Mesothelial cell of epicardium (in vitro differentiated cells): ENCODE measurements at places on chromosomes 3 and 15. TPM values are rescaled to one million over a fixed set of nuclear protein-coding genes. Genes with fewer than 3 reads are reported as not detected.

Gene IDH2
- 126 to 132 TPM (median 127 TPM) in 3 replicates for total RNA-seq

Gene ITIH1
- total RNA-seq, result not detected in 3 replicates

Gene KBTBD8
- 1.4 to 2.7 TPM (median 1.5 TPM) in 3 replicates for total RNA-seq

Gene TMEM207
- not detected in 3 replicates for total RNA-seq

GRCh38 chr3:33544126-33544525, 103.9 kb upstream of the UBP1 start:
- H3K4me3 ChIP-seq, result no peak overlapping the region
- H3K27me3 ChIP-seq, result no peaks in the 10 kb centered on the region

- H3K36me3 ChIP-seq, result no peaks in the 10 kb centered on the region
- no peaks in the 10 kb centered on the region for H3K27me3 ChIP-seq
- peak overlapping the region; percentile 31 for H3K27ac ChIP-seq
- no peak overlapping the region for H3K4me3 ChIP-seq
- peaks cover 39% of the 10 kb centered on the region for H3K4me1 ChIP-seq
Observed at GRCh38 chr3:64995857-64996551, 308.2 kb upstream of the ADAMTS9 start.

DNA sequence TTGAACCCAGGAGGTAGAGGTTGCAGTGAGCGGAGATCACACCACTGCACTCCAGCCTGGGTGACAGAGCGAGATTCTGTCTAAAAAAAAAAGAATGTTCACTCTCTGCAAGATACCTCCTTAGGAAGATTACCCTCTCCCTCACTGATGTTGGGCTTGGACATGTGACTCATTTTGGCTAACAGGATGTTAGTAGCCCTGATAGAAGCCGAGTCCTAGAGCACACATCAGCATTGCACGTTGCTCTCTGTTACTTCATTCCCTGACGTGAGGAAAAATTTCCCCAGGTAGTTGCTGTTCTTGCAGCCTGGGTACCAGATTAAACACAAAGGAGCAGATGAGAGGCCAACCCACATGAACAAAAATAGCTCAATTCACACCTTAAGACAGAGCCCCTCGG, 78.1 kb upstream of the PRICKLE2 start:
- H3K27me3 ChIP-seq, result no peaks in the 10 kb centered on the region
- no peak for DNase-seq
- no peak overlapping the region for H3K4me3 ChIP-seq
- no peaks in the 10 kb centered on the region for H3K4me1 ChIP-seq

- H3K4me3 ChIP-seq, result no peak overlapping the region
- H3K4me1 ChIP-seq, result no peaks in the 10 kb centered on the region
- no peak overlapping the region for H3K27ac ChIP-seq
- no peak for DNase-seq
Observed at GRCh38 chr3:18951333-18951732, 197.0 kb upstream of the KCNH8 start.

DNA sequence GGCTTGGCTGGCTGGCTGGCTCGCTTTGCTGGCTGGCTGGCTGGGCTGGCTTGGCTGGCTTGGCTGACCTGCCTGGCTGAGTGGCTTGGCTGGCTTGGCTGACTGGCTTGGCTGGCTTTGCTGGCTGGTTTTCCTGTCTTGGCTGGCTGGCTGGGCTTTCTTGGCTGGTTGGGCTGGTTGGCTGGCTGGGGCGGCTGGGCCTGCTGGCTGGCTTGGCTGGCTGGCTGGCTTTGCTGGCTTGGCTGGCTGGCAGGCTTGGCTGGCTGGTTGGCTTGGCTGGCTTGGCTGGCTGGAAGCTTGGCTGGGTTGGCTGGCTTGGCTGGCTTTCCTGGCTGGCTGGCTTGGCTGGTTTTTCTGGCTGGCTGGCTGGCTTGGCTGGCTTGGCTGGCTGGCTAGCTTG, 435.6 kb downstream of the GOLGA6L6 start:
- DNase-seq, result no peak
- no peaks in the 10 kb centered on the region for H3K27me3 ChIP-seq
- H3K27ac ChIP-seq, result no peak overlapping the region
- no peak overlapping the region for H3K4me3 ChIP-seq

DNA sequence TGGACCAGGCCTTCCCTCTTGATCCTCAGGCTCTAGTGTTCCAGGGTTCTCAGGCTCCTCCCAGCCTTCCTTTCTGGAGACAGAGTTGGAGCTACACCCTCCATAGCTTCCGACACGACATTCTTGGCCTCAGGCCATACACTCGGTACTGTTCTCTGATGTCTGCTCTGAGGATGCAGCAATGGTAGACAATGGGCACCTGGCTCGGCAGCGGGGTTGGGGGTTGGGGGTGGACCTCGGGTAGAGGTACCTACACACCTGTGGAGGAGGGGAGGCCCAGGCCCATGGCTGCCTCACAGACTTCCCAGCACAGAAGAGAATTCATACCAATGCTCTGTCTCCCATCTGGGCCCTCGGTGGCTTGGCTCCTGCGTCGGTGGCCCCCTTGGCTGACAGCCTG, 21.4 kb downstream of the CCDC13 start:
- H3K36me3 ChIP-seq, result no peaks in the 10 kb centered on the region
- peaks cover 17% of the 10 kb centered on the region for H3K4me1 ChIP-seq
- DNase-seq, result peak; percentile 37
- no peak overlapping the region for H3K4me3 ChIP-seq
- H3K27me3 ChIP-seq, result no peaks in the 10 kb centered on the region

- H3K27ac ChIP-seq, result no peak overlapping the region
- peaks cover 2% of the 10 kb centered on the region for H3K4me1 ChIP-seq
- H3K4me3 ChIP-seq, result no peak overlapping the region
- H3K27me3 ChIP-seq, result peaks cover 13% of the 10 kb centered on the region
- no peak for DNase-seq
Observed at GRCh38 chr3:108388136-108389132, 92.1 kb downstream of the HHLA2 start.

DNA sequence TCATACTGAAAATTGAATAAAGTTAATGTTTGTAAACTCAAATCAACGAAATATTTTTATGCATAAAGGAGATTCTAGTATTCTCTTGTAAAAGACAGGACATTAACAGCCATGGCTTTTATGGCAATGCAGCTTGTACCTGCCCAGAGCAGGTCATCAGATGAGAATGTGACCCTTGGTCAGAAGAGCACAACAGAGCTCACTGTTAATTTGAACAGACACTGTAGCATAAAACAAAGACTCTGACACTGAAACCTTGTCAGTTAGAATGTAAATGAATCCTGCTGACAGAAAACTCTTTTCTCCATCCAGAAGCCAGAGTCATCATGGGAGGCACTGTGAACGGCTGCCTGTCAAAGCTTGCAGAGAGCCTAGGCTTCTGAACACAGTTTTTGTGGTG, 410.6 kb downstream of the RAP2B start:
- no peaks in the 10 kb centered on the region for H3K27me3 ChIP-seq
- no peak for DNase-seq
- H3K36me3 ChIP-seq, result no peaks in the 10 kb centered on the region
- H3K4me3 ChIP-seq, result no peak overlapping the region
- H3K4me1 ChIP-seq, result no peaks in the 10 kb centered on the region
- no peak overlapping the region for H3K27ac ChIP-seq

- H3K27ac ChIP-seq, result no peak overlapping the region
- H3K4me1 ChIP-seq, result no peaks in the 10 kb centered on the region
- no peak overlapping the region for H3K4me3 ChIP-seq
- H3K27me3 ChIP-seq, result peaks cover 57% of the 10 kb centered on the region
- no peak for DNase-seq
Observed at GRCh38 chr3:10533737-10534023, 28.3 kb upstream of the ATP2B2 start.

DNA sequence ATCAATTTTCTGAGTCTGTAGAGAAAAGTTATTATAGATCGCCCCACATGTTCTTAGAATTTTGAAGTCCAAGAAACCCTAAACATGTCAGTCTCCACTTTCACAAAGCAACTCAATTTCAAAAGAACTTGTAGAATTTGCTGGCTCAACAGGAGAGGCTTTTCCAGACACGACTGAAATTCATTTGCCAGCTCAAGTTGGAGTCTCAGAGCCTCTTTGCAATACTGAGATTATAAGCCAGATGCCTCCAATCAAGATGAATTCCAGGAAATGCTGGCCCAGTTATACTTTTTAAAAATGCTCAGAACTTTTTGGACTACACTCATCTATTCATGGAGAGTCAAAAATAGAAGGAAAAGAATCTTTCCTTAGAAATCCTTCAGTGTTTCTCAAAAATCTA, 56.9 kb upstream of the NLGN1 start:
- DNase-seq, result no peak
- no peaks in the 10 kb centered on the region for H3K27me3 ChIP-seq
- no peak overlapping the region for H3K27ac ChIP-seq
- no peaks in the 10 kb centered on the region for H3K4me1 ChIP-seq

DNA sequence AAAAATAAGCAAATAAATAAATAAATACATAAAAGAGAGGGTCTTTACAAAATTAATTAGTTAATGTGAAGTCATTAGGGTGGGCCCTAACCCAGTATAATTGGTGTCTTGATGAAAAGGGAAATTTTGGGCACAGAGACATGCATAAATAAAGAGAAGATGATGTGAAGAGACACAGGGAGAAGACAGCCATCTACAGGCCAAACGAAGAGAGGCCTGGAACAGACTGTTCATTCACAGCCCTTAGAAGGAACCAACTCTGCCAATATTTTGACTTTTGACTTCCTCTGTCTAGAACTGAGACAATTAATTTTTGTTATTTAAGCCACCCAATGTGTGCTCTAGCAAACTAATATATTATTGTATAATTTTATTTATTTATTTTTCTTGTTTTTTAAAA, 29.6 kb upstream of the SELENOK start:
- no peaks in the 10 kb centered on the region for H3K4me1 ChIP-seq
- H3K27ac ChIP-seq, result no peak overlapping the region
- peaks cover 29% of the 10 kb centered on the region for H3K27me3 ChIP-seq
- DNase-seq, result no peak
- no peaks in the 10 kb centered on the region for H3K36me3 ChIP-seq

- peaks cover 7% of the 10 kb centered on the region for H3K36me3 ChIP-seq
- no peaks in the 10 kb centered on the region for H3K27me3 ChIP-seq
- peaks cover 15% of the 10 kb centered on the region for H3K4me1 ChIP-seq
- H3K27ac ChIP-seq, result no peak overlapping the region
- DNase-seq, result no peak
- H3K4me3 ChIP-seq, result no peak overlapping the region
Observed at GRCh38 chr3:18474202-18474601, 49.1 kb upstream of the SATB1 start.

DNA sequence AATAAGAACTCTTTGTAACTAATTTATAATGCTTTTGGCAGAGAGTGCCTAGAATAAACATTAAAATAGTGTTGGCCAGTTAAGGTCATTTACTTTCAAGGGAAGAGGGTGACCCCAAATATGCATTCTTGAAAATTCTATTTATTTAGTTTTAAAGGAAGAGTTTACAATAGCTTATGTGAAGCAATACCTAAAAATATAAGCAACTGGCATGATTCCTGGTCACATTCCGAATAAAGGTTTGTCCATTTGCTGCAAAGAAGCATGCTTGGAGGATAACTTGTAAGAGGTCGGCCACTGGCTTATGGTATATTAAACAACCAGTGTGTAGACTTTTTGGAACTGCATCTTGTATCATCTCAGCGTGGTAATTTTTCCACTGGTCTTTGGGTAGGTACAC, 10.2 kb downstream of the MITF start:
- H3K36me3 ChIP-seq, result peaks cover 4% of the 10 kb centered on the region
- H3K27me3 ChIP-seq, result no peaks in the 10 kb centered on the region
- H3K27ac ChIP-seq, result no peak overlapping the region
- no peak for DNase-seq
- no peak overlapping the region for H3K4me3 ChIP-seq

DNA sequence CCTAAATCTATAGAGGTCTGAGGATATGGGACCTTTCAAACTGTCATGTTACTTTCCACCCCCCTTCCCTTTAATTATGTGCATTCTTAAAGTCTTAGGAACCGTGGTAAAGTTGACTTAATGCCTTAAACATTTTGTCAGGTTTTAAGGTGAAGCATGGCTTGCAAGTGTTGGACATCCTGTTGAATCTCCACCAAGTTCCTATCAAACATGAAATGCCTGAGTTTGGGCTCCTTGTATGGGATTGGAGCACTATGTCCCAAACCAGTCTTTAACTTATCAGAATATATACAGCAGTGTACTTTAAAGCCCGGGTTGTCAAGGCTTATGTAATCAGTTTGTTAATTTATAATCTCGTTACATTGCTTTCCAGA, 1.1 kb downstream of the SNRK start:
- peaks cover 8% of the 10 kb centered on the region for H3K27me3 ChIP-seq
- peaks cover 42% of the 10 kb centered on the region for H3K4me1 ChIP-seq
- H3K27ac ChIP-seq, result peak overlapping the region; percentile 96
- H3K36me3 ChIP-seq, result no peaks in the 10 kb centered on the region
- DNase-seq, result no peak

DNA sequence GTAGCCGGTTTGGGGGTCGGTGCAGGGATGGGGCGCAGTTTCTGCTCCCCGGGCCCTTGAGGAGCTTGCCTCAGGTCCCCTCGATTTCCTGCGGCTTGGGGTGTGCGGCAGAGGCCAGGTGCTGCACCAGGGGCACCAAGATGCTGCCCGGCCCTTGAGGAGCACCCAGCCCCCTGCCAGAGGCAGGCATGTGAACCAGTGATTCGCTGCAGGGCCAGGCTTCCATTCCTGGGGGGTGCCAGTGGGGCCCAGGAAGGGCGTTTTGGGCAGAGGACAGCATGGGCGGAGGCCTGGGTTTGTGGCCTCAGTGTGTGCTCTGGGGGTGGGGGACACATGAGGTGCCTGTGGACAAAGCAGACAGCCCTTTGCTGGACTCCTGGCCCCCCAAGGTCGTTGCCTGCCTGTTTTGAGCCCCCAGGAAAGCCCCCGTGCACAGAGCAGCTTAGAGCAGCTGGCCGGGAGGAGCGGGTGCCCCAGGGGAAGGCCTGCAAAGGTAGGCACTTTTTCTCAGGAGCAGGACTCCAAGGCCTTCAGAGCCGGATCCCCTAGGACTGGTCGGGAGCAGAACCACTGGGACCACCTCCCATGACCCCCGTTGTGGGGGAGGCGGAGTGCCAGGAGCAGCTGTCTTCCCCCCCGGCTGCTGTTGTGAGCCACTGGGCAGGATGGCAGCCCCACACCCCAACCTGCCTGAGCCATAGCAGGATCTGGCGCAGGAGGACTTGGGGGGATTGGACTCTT, 1.6 kb downstream of the PLXNA1 start:
- peaks cover 22% of the 10 kb centered on the region for H3K4me1 ChIP-seq
- H3K27ac ChIP-seq, result no peak overlapping the region
- DNase-seq, result no peak
- H3K4me3 ChIP-seq, result peak overlapping the region; percentile 63
- H3K27me3 ChIP-seq, result peaks cover 29% of the 10 kb centered on the region
- no peaks in the 10 kb centered on the region for H3K36me3 ChIP-seq

DNA sequence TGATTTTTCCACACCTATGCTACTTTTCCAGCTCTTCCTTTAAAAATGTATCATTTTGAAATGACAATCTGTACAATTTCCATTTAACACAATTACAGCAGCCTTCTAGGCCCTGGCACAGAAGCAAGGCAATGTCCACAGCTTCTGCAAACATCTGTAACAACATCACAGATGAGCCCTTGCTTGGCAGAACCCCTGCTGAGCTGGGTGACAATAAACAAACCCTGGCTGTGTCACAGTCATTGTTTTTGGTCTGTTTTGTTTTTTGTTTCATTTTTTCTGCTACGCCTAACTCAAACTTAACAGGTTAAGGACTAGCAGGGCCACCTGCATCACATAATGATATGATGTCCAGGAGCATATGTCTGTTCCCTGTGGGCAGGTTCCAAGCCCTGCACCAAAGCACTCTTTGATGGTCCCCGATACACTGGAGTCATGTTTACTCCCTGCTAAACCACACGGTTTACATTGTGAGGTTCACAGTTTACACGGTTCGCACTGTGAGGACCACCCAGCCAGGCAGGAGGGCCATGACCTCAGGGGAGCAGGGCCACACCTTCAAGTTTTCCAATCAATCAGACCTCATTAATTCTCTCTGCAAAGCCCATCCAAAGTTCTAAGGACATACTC, 186.8 kb upstream of the CHRNA7 start:
- DNase-seq, result no peak
- H3K36me3 ChIP-seq, result no peaks in the 10 kb centered on the region
- no peaks in the 10 kb centered on the region for H3K4me1 ChIP-seq
- H3K27me3 ChIP-seq, result peaks cover 4% of the 10 kb centered on the region
- H3K27ac ChIP-seq, result no peak overlapping the region
- no peak overlapping the region for H3K4me3 ChIP-seq
